PC-3 (cell line): ENCODE measurements at places on chromosomes 1 and 21. TPM values are rescaled to one million over a fixed set of nuclear protein-coding genes. Genes with fewer than 3 reads are reported as not detected.

Gene MYOG
- total RNA-seq = not detected in 2 replicates

Gene RNASEL
- 1.3 and 2.1 TPM in 2 replicates for total RNA-seq

Gene TDRD10
- total RNA-seq = not detected in 2 replicates

Gene OR10Z1
- total RNA-seq = not detected in 2 replicates

Gene NPL
- not detected in 2 replicates for total RNA-seq

Gene LIN28A
- not detected in 2 replicates for total RNA-seq

Gene HMCN1
- total RNA-seq = 0.66 and 3.3 TPM in 2 replicates

Gene KCNK2
- not detected in 2 replicates for total RNA-seq

Gene NBPF4
- 0.07 TPM in 1 of 2 replicates, not detected in the other for total RNA-seq

Gene PTCH2
- total RNA-seq = 0.12 TPM in 1 of 2 replicates, not detected in the other

Gene HLX
- total RNA-seq = 4.0 and 8.1 TPM in 2 replicates

Gene RAB25
- 18.1 and 18.5 TPM in 2 replicates for total RNA-seq

Gene FAM177B
- not detected in 2 replicates for total RNA-seq

Gene CFH
- 0.80 and 1.9 TPM in 2 replicates for total RNA-seq

Gene C1orf167
- not detected in 2 replicates for total RNA-seq

Gene TRNP1
- 108 and 109 TPM in 2 replicates for total RNA-seq

Gene CLDN14
- total RNA-seq = 8.9 and 10.9 TPM in 2 replicates

Gene ANGPTL3
- total RNA-seq = not detected in 2 replicates

Gene SPTA1
- not detected in 2 replicates for total RNA-seq

Gene KIAA0040
- 17.8 and 19.4 TPM in 2 replicates for total RNA-seq

Gene GBP7
- total RNA-seq = 0.07 TPM in 1 of 2 replicates, not detected in the other

Gene LAMB3
- 473 and 650 TPM in 2 replicates for total RNA-seq
